Hematopoietic multipotent progenitor cell treated with erythropoietin and hydrocortisone succinate and interleukin-3 and kit ligand, for 4 days (in vitro differentiated cells): ENCODE measurements at places on chromosomes 16 and 17.

DNA sequence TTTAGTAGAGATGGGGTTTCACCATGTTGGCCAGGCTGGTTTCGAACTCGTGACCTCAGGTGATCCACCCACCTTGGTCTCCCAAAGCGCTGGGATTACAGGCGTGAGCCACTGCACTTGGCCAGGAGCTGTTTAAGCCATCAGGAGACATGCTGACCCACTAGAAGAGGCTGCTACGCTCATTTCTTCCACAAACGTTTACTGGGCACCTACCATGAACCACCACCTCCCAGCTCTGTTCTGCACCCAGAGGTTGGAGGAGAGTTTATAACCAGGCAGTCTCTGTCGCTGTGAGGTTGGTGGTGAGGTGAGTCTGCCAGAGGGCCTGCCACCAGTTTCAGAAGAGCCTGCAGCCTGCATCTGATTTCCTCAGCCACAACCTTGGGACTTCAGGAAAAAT is 51.8 kb downstream of the SF3B3 start:
- DNase-seq, result no peak

- no peak for DNase-seq
Measured at GRCh38 chr17:35238821-35239220, 4.1 kb upstream of the SLFN5 start.

- DNase-seq, result peak; percentile 97
Measured at GRCh38 chr16:11232852-11233726, 22.9 kb downstream of the SOCS1 start.

GRCh38 chr17:339193-340061 is 13.2 kb downstream of the RPH3AL start:
- no peak for DNase-seq
